ENCODE measurements at places on chromosomes 1 and 21.

DNA sequence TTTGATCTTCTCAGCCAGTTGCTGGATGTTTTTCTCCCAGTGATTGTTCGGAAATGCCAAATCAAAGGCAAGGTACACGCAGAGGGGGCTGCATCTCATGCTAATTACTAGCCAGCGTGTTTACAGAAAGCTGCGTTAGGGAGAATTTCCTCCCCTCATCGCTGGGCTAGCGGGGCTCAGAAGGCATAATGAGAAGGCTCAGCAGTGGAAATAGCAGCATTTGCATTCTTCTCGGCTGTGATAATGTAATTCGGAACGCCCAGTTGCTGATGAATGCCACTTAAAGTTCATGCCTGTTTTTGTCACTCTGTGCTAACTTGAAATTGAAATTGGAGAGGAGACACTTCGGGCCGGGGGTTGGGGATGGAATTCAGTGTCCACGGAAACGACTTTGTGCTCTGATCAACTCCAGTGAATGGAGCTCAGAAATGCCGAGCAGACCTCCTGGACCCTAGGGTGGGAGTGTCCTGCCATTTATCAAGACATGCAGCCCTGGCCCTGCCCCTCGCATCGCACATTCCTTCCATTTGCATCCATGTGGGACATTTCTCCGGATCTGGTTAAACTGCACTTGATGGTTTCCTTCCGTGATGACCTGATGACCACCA is 313.4 kb upstream of the C1orf174 start:
- no peak for DNase-seq

GRCh38 chr1:3198371-3199271 is 129.6 kb downstream of the PRDM16 start:
- no peak for DNase-seq

DNA sequence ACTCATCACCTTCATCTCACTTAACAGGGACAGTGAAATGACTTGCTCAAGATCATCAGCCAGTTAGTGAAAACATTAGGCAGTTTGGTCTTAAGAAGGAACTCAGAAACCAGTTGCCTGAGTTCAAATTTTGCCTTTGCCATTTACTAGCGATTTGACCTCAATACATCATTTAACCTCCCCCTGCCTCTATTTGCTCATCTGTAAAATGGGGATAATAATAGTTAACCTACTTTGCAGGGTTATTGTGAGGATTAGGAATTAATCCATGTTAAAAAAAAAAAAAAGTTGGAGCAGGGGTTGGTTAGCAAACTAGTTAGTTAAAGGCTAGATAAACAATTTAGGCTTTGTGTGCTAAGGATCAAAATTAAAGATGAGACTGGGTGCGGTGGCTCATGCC is 10.6 kb upstream of the TACSTD2 start:
- no peak for DNase-seq

DNA sequence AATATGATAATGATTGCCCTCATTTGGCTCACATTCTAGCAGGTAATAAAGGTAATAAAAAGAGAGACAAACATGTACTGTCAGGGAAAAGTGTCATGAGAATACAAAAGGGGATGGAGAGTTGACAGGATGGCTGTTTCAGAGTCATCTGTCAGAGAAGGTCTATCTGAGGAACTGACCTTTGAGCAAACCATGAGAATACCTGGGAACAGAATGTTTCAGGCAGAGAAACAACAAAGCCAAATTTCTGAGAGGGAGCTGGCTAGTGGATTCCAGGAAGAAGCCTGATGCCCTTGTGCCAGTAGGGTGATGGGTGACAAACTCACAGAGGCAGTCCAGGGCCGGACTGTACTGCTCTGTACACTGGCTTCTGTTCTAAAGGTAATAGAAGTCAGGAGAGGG is 107.2 kb downstream of the C1orf21 start:
- DNase-seq, result no peak

DNA sequence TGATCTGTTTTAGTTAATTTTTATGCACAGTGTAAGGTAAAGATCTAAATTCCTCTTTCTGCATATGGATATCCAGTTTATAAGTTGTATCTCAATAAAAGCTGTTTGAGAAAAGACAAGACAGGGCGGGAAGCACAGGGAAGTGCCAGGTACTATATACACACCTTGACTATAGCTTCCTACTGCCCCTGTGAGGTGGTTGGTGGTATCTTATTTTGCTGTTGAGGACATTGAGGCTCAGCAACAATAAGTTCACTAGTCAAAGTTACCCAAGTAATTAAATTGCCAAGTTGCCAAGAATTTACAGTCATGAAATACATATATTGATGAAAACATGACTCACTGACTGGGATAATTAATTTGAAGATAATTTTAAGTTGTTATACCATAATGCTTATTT is 109.1 kb downstream of the CD247 start:
- DNase-seq, result no peak

DNA sequence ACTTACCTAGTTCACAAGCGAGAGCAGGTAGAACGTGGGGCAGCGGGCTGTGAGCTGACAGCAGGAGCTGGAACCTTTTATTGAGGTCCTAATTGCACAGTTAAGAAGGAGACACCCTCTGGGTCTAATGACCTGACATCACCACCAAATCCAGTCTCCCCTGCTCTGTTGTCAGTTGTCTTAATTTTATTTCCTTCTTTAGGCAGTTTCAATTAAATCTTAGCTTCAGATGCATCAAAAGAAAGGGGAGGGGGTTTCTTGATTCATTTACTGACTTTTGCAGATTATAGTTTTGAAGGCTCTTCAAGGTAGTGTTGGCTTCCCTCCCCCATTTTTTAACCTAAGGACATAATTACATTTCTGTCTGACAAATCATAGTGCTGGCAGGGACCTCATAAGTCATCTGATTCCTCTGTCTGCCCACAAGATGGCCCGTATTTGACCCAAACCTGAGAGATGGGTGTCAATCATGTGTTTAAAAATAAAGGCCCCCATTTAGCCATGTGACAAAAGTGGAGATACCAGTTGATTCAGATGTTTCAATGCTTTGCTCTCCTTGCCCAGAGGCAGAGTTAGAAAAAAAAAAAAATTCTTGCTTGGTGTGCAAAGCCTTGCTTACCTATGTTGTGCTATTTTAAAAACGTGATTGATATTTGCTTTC is at the start of gene TCHHL1:
TCHHL1 (minus strand) TSS at position 51 of the 661 bp plus-strand sequence. CDS start 921 bp downstream, outside the sequence.
- DNase-seq, result no peak

GRCh38 chr1:16246961-16247360 is 10.0 kb upstream of the CPLANE2 start:
- DNase-seq, result no peak

DNA sequence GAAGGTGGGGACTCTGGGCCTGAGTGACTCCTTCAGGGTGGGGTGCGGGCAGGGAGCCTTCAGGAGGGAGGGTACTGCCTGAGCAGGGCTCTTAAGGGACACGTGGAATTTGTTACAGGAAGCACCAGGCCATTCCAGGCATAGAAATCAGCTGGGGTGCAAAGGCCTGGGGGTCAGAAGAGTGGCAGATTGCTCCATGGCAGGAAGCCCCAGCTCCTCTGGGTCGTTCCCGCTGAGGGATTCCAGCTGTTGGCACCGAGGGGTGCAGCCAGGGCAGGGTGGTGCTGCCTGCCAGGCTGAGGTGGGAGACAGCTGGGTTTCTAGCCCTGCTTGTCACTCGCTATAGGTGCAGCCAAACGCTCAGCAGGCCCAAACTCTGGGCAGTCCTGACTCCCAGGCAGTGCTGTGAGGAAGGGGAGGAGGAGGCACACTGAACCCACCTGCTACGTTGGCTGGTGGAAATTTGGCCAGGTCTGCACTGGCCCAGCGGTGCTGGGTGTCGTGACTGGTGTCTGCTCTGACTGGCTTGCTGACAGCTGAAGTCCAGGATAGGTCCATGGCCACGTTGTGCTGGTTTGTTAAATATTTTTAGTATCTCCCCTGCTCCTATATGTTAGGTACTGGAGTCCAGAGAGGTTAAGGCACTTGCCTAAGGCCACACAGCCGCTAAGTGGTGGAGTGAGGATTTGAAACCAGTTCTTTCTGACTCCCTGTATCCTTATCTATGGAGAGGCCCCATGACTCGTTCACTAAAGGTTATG is 19.3 kb downstream of the TNFRSF1B start:
- no peak for DNase-seq

DNA sequence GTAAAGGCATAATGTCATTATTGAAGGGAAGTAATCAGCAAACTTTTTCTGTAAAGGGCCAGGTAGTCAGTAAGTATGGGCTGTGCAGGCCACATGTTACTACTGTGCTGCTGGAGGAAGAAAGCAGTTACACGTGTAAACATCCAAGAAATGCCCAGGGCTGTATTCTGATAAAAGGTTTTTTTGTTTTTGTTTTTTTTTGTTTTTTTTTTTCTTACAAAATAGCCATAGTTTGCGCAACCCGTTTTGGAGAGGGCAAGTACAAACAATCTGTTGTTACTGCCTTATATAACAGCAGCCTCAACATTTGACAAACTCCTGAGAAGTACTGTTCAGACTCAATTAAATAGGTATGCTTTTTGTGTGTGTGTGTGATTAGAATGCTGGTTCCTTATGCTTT is 26.7 kb upstream of the MTMR11 start:
- DNase-seq, result no peak

GRCh38 chr1:156961709-156962108 is 41.3 kb downstream of the LRRC71 start:
- no peak for DNase-seq

GRCh38 chr1:30126848-30127247 is 596.5 kb downstream of the MATN1 start:
- DNase-seq, result no peak

DNA sequence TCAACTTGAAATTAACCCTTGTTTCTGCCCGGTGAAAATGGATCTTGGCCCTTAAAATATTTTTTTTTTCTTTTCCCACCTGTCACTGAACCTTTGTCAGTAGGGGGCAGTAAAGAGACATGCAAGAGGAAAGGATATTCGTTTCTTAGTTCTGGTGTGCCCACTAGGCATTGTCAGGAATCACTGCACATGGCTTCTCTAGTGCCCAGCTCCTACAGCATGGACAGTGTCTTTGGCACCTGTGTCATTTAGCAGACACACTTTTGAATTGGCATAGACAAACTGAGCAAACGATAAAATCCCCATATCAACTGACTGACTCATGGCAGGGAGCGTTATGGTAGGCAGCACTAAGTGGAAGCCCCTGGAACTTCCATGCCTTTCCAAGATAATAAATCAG is 1048.1 kb downstream of the BRINP3 start:
- DNase-seq, result no peak

- DNase-seq, result no peak
These were observed 510 bp upstream of the IL10RB start for GRCh38 chr21:33265664-33266049.

DNA sequence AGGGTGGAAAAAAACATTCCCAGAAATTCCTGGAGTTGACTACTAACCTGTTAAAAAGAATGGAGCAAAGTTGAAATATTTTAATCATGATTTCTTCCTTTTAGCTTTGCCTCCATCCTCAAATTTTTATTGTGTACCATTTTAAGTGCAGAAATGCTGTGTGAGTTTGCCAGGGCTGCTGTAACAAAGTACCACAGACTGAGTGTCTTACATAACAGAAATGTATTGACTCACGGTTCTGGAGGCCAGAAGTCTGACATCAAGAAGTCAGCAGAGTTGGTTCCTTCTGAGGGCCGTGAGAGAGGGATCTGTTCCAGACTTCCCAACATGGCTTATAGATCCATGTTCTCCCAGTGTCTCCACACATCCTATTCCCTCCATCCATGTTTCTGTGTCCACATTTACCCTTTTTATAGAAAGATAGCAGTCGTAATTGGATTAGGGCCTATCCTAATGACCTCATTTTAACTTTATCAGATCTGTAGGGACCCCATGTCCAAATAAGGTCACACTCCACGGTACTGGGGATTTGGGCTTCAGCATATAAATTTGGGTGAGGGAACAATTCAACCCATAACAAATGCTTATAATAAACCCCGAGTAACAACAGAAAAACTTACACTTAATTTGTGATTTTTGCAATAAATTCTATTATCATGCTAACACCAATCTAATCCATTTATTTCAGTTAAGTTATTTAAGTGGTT is 12.7 kb downstream of the SNX7 start:
- DNase-seq, result no peak

DNA sequence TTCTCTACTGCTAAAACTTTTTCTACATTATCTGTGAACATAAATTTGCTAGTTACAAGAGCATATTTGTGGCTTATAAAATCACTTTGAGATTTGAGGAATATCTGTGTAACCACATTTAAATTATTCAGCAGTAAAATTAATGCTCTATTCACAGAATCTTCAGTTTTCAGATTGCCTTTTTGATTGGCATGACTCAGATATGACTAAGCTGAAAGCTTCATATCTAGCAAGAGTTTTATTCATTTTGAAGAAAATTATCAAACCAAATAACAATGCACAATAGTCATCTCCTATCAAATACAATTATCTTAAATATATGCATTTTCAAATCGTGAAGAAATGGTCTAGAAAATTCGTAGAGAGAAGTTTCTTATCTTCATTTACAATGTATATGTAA is 1498.2 kb upstream of the B3GALT2 start:
- DNase-seq, result no peak

DNA sequence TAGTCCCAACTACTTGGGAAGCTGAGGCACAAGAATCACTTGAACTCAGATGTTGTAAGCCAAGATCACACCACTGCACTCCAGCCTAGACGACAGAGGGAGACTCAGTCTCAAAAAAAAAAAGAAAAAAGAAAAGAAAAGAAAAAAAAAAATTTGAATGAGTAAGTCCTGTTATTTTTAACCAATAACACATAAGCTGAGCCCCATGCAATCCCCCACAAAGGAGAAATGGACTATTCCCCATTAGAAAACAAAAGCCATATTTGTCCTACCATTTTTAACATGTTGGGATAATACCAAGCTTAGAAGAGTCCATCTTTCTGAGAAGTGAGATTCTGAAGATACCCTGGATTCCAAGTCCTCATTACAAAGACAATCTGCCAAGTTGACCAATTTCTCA is 32.4 kb downstream of the LTN1 start:
- DNase-seq, result no peak

DNA sequence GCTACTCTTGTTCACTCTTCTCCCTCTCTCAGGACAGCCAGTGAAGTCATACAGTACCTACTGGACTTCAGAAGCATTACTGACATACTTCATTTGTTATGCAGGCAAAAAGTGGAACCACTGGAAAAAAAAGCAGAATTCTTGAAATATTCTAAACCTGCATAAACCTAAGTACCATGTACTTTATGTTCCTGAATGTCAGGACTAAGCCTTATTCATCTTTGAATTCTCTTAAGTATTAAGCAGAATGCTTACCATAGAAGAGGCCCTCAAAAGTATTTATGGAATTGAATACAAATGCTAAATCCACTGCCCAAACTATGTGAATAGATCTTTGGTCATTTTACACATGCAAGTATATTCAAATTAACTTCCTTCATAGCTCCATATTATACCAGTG is 7.8 kb downstream of the PSMB2 start:
- DNase-seq, result no peak

DNA sequence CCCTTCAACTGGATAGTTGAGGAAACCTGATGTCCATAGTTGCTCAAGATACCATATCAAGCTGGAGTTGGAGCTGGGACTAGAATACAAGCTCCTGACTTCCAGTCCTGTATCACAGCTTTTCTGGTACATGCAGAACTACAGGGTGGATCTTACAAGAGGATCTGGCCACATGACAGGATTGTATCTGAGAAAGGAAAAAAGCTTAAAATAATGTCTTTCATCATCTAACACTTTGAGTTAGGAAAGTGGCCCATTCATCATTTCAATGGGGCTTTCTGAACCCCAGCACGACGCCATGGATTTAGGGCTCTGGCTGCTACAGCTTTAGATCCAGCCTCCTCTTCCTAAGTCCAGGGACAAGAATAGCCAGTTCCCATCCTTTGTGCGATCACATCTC is 46.9 kb downstream of the RASSF5 start:
- no peak for DNase-seq

GRCh38 chr1:91591175-91591974 is 90.7 kb downstream of the CDC7 start:
- DNase-seq, result no peak
